NCI-H1436 treated with DMSO at 0.1 percent for 48 hours (cell line): ENCODE measurements at places on chromosomes 7 and 10.

DNA sequence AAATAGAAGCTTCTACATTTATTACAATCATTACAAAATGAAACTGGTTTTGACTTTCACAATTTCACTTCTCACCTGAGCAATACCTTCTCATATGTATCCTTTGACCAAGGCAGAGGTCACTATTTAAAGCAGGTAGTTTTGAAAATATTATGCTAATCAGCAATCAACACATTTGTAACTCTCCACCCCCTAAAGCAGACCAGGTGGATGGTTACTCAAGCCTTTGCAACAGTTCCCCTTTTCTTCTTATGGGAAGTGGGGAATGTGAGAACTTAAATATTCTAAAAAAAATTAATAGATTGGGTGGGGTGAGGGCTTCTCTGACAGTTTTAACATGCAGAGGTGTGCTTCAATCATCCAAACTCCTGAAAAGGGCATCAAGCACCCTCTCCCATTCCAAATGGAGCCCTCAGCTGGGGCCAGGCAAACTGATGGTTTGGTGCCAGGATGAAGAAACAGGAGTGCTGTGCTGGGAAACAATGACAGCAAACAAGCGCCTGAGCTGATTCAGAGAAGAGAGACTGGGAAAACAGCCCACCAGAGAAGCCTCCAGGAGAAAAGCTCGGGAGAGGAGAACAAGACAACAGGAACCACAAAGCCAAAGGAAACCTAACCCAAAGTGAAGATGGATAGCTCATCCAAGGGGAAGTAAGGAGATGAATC lies 17.1 kb downstream of the RAPGEF5 start:
- DNase-seq, result no peak

- DNase-seq, result no peak
Observed at GRCh38 chr7:150648353-150649079, 16.3 kb upstream of the GIMAP6 start.

DNA sequence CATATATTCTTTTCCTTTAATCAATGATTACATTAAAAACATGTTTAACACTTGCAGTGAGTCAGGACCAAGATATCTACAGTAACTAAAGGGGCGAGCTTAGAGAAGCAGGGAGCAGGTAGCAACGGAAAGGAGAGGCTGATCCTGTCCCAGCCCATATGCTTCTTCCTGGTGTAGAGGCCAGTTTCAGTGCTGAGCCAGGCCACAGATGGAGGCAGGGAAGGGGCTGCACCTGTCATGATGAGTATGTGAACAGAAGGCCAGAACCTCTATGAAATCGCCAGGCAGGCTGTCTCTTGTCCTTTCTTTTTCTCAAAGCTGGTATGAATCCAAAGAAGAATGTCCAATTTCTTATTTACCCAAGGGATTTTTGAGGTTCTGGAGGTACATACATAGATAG lies 16.3 kb downstream of the REEP3 start:
- no peak for DNase-seq

DNA sequence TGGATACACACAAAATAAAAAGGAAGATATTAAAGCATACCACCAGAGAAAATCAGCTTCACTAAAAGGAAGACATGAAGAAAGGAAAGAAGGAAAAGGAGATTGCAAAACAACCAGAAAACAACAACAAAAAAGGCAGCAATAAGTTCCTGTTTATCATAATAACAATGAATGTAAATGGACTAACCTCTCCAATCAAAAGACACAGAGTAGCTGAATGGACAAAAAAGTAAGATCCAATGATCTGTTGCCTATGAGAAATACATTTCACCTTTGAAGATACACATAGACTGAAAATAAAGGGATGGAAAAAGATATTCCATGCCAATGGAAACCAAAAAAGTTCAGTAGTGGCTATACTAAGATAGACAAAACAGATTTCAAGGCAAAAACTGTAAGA lies 30.3 kb upstream of the FAM171A1 start:
- DNase-seq, result no peak
